NCI-H510A (cell line): ENCODE measurements at places on chromosomes 11 and 22.
A peak's percentile ranks its signal among the peaks of the same experiment; 100 is the strongest.

GRCh38 chr11:46119352-46120216 is 1.7 kb downstream of the PHF21A start:
- no peak for DNase-seq

- peak; percentile 64 for DNase-seq
Measured at GRCh38 chr11:117316197-117316961, at the start of gene BACE1. TSS of gene BACE1 (minus strand) at chr11:117316256. CDS start at chr11:117315795, 461 bp downstream.

GRCh38 chr11:1760351-1761109 is 3.2 kb downstream of the CTSD start:
- DNase-seq = no peak

GRCh38 chr11:27392278-27393114 is 29.5 kb upstream of the CCDC34 start:
- DNase-seq = no peak

DNA sequence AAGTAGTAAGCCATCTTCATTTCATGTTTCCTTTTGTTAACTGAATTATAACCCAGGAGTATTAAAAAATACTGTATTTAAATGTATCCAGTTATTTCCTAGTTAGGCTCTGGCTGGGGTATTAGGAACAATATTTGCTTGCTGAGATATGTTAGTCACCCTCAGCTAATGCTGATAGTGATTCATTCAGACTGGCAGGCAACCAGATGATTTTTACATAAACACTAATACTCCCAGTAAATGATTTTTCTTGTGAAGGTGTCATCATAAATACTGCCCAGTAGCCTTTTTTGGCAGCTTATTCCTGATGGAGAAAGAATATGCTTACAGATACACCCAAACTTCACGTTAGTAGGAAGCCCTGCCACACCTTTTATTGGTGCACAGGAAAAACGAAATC is 8.1 kb downstream of the YWHAH start:
- DNase-seq = no peak

GRCh38 chr11:122209619-122210366 is 93.8 kb upstream of the BLID start:
- no peak for DNase-seq

GRCh38 chr11:113840932-113841664 is 34.3 kb downstream of the USP28 start:
- no peak for DNase-seq

DNA sequence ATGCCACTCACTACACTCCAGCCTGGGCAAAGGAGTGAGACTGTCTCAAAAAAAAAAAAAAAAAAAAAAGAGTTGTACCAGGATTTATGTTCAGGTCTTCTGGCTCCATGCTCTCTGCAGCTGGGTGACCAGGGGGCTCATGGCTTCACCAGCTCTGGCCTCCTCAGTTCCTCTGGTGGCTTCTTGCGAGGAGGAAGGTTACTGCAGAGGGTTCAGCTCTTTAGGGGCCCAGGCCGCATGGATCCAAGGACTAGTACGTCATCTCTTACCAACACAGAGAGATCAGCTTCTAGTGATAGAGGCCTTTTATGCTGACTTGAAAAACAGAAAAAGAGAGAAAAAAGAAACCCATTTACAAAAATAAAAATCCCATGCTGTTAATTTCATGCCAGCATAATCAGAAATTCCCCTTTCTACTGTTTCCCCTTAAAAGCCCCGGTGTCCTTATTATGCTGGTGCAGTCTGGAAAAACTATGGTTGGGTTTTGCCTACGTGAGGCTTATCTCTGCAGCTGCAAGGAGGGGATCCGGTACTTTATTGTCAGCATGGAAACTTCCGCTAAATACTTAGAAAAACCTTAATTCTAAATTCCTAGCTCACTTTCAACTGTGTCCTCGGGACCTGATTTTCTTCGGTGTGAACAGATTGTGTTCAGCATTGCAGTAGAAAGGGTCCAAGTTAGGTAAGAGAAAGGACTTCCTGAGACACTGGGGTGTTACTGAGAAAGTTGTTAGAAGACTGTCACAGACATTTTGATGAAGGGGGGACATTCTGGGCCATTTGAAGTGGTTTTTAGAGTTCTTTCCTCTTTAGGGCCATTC is 13.7 kb downstream of the ZBTB16 start:
- DNase-seq = no peak

DNA sequence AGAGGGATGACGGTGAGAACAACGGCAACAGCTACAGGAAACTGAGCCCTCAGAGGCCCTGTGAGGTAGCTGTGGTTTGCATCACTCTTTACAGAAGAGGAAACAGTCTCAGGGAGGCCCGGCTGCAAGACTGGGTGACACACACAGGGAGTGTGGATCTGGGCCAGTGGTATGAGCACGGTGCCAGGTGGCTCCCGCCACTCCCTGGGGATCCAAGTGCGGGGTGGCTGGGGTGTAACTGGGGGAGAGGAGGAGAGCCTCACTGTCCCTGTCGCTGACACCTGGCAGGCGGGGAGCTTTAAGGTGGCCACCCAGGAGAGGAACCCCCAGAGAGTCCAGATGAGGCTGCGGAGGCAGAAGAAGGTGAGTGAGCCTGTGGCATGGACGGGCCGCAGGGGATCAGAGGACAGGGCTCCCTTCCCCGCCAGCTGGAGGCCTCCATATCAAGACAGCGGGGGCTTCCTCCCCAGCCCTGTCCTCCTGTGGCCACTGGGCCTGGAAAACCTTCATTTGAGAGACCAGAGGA is 5.6 kb downstream of the RGL4 start:
- DNase-seq = no peak

DNA sequence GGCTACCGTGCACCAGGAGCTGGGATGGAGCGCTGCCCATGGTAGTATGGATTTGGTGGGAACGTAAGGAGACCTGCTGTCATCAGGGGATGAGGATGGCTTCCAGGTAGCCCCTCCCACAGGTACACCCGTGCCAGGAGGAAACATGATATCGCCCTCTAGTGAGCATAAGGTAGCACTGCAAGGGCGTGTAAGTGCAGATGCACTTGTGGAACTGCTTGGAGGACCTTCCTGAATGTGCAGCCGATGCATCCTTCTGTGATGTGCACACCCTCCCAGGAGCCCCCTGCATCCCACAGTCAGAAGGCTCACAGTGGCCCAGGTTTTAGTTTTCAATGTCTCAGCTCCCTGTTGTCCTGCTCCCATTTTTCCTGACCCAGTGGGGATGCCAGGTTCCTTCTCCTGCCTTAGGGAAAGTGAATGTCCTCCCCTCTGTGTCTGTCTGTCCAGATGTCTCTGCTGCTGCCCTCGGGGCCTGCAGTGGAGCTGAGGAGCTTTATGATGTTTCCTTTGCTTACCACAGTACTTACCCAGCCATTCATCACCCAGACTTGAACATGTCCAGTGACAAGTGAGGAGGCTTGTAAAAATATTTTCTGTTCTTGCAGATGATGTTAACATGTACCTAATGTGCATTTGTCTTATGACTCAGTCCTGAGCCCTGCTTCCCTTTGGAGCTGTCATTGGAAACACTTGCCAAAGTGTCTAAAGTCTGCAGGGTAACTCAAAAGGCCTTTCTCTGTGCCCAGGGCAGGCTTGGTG is 49.2 kb downstream of the DBX1 start:
- peak; percentile 24 for DNase-seq

- no peak for DNase-seq
Measured at GRCh38 chr11:69811431-69811830, 7.8 kb downstream of the FGF3 start.

- DNase-seq = no peak
Measured at GRCh38 chr22:19892257-19892879, 37.7 kb upstream of the GNB1L start.
